Stimulated activated CD8-positive, alpha-beta memory T cell treated with anti-CD3 and anti-CD28 coated beads, Interleukin-7, amount 100 ng/mL, for 1 hour (primary cell): ENCODE measurements at places on chromosomes 7 and 10.

DNA sequence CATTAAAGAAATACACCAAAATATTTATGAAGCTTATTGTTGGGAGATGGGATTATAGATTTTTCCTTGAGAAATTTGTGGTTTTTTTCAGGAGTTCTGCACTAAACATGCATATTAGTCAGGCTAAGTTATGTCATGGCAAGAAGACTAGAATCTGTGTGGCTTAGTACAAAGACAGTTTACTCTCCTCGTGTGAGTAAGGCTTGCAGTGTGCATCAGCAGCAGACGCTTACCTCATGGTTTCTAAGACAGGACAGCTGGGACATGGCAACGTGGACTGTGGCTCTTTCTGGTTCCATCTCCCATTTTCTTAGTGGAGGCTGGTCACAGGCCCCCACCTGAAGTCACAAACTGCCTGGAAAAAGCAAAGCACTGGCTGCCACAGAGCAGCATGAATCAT, 429.6 kb upstream of the VSTM2A start:
- DNase-seq = no peak

- no peak for DNase-seq
Observed at GRCh38 chr7:131225619-131226513, 101.8 kb upstream of the MKLN1 start.

GRCh38 chr10:70190102-70190501, 19.8 kb upstream of the SAR1A start:
- DNase-seq = no peak

GRCh38 chr7:41046221-41046761, 656.6 kb downstream of the INHBA start:
- no peak for DNase-seq

GRCh38 chr10:129523723-129524316, 56.8 kb downstream of the MGMT start:
- DNase-seq = no peak

GRCh38 chr7:101133621-101134398, 6.9 kb downstream of the SERPINE1 start:
- DNase-seq = no peak

DNA sequence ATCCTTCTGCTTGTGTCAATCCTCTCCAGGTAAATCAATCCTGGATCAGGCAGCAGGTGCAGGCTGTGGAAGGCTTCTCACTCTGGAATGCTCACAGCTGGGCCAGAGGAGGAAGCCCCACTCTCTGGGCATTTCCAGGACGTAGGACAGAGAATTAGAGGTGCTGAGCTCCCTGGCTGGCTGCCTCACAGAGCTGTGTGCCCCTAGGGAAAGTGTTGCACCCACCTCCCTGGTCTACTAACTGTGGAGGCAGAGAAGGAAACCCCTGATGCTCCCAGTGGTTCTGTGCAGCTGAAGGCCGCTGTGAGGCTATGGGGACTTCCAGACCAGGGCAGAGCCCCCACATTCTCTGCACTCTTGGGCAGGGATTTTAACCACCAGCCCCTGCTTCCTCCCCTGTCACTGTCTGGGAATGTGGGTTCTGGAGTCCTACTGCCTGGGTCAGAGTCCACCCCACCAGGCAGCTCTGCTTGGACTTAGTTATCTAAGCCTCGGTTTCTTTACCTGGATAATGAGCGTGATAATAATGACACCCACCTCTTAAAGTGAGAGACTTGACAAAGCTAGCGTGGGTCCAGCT, 73.5 kb upstream of the EEPD1 start:
- no peak for DNase-seq

DNA sequence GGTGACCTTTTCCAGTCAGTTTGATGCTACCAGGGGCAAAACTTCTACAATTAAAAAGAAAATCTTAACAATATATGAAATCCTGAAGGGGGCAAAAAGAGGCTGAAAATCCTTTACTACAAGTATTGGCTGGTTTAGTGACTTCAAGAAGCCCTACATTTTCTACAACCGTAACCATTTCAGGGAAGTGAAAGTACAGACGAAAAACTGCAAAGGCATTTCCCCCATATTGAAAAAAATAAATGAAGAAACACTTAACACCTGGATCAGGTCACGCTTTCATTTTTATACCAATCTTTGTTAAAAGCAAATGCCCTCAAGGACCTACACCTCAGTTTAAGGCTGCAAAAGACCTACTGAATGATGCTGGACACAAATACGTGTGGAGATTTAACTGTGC, 38.6 kb downstream of the IL6 start:
- no peak for DNase-seq

DNA sequence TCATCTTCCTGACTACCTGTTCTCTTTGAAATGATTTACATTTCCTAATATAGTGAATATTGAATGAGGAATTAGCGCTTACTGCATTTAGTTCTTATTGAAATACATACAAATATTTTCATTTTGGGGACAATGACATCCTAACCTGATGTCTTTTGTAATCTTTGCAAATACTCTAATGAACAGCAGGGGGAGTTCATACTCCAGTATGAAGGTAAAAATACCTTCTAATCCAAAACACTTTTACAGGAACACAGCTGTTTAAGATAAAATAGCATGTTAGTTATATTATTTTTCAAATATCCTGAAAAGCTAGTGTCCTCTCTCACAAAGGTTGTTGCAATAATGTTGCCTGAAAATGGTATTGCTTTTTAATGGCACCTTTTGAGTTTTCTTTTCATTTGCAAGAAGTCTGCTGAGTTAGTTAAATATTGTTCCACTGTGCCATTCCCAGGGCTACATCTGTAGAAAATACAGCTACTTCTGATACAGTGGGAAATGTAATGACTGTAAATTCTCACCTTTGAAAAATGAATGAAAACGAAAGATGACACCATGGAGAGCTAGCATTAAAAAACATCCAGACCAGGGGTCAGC, 400.0 kb downstream of the PHF14 start:
- no peak for DNase-seq

DNA sequence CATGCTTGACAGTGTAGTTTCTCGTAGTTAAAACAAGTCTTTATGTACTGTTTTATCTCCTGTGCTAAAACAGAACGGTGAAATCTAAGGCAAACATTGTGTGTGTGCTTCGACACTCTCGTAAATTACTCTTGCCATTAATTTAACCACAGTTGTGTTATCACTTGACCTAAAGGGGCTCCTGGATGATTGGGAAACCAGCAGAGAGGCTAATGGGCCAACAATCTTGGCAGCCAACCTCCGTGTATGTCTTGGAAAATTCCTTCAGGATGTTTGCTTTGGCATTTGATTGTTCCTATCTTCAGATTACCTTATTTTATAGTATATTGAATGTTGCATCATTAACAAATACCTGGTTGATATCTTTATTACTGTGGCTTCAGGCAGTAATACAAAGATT, 409.5 kb downstream of the SDK1 start:
- DNase-seq = no peak

DNA sequence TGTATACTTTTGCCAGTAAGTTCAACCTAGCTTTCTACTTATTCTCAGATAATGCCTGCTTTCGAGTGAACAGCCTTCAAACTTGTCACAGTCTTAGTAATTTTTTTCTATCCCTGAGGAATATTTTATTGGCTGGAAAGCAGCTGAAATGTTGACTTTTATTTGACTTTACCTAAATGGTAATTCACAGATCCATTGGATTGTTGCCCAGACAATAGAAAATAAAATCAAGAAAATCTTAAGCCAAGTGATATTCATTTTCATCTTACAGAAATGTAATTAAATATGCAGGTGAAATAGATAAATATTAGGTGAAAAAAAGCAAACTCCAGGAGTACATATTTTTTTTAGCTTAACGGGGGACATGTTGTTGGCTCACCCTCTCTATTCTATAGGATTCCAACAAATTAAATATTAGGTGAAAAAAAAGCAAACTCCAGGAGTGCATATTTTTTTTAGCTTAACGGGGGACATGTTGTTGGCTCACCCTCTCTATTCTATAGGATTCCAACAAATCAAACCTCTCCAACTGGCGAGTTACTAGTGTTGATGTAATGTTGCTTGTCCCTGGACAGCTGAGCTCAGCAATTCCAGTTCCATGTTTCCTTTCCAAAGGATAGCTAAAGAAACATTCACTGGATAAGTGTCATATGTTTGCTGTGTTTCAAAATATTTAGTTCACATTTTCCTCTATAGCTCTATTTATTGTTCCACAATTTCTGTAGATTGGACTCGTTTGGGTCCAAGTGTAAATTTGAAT, 4.2 kb downstream of the TMEM26 start:
- DNase-seq = no peak

- no peak for DNase-seq
Observed at GRCh38 chr10:120575411-120575810, 118.4 kb downstream of the PLPP4 start.

DNA sequence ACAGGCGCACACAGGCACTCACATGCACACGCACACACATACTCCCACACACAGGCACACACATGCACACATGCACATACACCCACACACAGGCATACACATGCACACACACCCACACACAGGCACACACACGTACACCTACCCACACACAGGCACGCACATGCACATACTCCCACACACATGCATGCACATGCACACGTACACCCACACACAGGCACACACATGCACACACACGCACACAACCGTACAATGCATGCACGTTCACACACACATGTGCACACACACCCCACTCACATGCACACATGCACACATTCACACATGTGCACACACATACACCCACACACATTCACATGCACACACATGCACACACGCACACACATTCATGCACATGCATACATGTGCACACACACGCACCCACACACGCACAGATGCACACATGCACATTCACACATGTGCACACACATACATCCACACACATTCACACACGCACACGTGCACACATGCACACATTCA, 59.3 kb downstream of the MKI67 start:
- no peak for DNase-seq

DNA sequence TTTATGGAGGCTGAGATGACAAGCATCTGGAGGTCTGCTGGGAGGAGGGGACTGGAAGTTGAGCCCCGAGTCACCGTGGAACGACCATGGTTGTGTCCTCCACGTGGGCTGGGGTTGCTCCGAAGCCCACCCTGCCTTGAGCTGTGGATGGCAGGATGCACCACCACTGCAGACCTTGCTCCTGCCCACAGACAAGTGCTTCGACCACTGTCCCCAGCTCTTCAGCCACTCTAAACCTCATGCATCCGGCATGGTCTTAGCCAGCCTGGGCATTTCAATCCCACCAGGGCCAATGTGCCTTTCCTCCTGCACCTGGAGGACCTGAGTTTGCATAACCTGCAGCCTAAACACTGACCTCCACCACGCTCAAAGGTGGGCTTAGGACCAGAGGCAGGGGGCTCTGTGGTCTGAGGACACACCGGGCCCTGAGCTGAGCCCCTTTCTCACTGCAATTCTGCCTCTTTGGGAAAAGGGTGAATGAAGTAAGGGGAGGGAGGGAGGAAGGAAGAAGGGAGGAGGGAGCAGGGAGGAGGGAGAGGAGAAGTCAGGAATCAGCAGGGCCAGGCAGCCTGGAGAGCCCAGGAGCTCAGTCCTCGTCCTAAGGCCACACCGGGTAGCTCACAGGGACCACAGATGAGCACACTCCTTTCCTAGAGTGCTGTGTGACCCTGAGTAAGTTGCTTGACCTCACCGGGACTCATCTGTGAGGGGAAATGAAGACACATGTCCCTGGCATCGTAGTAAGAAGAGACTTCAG, 44.8 kb upstream of the DNAAF5 start:
- DNase-seq = no peak

DNA sequence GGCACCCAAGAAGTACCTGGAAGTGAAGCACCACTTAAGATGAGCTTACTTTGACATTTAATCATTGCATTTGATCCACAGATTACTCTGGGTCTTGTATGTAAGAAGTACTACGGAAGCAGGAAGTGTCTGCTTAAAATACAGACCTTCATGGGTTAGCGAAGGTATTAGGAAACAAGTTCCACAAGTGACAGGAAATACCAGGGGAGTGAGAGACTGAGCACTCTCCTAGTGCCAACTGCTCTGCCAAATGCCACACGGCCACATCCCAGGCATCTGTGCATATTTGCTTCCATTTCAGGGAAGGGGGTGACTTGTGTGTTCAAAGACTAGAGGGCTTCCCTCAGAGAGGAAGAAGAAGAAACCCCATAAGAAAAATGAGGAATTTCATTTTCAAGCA, 57.2 kb upstream of the ANK3 start:
- no peak for DNase-seq

DNA sequence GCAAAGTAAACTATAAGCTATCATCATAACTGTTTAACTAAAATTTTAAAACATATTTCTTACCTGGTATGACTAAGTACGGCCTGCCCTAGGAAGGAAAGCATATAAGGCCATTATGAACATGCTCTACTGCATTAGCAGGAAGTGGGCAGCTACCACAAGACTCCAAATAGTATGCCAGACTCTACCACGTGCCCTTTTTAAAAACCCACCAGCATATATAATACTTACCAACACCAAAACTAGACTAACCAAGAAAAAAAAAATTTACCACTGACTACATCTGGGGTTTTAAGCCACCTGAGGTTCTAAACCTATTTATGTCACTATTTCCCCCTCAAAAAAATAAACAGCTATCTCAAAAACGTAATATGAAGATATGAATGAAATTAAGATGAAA, 30.1 kb downstream of the NUDCD3 start:
- DNase-seq = no peak

DNA sequence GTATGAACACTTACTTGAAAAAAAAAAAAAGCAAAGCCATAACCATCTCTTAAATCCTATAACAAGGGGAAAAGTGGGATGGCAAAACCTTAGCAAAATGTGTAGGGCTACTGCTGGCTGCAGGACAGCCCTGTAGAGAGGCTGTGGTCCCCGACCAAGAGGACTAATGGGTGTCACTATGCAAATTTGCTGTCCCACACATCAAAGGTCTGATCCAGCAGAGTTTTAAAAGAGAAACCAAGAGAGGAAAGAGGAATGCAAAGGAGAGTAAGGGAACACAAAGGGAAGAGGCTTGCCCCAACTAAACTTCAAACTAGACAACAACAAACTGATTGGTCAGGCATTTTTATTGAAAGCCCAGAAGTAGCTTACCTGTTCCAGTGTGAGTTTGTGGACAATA, 3.1 kb upstream of the ZNRF2 start:
- no peak for DNase-seq

DNA sequence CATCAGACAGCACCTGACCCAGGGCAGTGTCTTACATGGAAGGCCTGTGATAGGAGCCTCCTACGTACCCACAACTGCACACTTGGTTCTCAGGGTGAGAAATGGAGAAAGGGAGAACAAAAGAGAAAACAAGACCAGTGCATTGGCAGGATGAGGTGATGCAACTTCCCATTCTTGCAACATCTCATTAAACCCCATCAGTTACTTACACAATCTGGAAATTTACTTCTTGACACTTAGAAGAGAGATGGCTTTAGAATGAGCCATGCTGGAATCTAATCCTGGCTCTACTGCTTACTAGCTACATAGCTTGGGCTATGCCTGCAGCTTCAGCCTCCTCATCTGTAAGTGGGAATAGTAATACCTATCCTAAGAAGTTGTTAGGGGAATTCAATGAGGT, 391.7 kb downstream of the KCNMA1 start:
- DNase-seq = no peak
